ENCODE measurements at places on chromosomes 6 and 20.

DNA sequence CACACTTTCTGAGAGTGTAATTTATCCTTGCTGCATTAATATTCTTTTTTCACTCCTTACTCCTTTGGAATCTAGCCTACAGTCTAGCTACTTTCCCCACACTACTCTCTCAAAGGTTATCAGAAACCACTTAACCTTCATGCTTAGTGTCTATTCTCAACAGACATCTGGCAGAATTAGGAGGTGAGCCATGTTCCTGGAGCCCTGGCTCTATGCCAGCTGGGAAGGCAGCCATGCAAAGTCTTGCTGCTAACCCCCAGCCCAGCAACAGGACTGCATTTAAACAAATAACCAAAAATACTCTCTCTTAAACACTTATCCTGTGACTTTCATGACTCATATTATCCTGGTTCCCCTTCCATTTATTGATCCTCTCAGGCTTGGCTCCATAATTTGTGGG lies 260.2 kb downstream of the BCKDHB start:
- DNase-seq: no peak

- no peak for DNase-seq
Observed at GRCh38 chr6:44662461-44663121, 275.1 kb downstream of the CDC5L start.

DNA sequence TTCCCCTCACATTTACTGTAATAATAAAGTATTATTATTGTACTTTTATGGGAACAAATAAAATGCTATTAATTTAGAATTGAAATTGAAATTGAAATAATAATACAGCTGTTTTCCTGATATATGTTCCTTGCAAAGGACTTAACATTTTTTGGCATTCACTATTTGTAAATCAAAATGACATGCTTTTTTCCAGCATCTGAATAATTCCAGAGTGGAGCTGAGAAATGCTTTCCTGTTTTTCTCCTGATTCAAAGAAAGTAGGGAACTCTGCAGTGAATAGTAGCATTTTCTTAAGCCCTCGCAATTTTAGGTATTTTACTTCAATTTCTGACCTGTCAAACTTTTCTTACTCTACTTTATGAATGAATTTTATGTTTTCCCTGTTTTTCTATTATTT lies 72.1 kb downstream of the PHACTR2 start:
- DNase-seq: no peak

GRCh38 chr6:137024237-137024990 lies 20.4 kb downstream of the IL20RA start:
- no peak for DNase-seq

DNA sequence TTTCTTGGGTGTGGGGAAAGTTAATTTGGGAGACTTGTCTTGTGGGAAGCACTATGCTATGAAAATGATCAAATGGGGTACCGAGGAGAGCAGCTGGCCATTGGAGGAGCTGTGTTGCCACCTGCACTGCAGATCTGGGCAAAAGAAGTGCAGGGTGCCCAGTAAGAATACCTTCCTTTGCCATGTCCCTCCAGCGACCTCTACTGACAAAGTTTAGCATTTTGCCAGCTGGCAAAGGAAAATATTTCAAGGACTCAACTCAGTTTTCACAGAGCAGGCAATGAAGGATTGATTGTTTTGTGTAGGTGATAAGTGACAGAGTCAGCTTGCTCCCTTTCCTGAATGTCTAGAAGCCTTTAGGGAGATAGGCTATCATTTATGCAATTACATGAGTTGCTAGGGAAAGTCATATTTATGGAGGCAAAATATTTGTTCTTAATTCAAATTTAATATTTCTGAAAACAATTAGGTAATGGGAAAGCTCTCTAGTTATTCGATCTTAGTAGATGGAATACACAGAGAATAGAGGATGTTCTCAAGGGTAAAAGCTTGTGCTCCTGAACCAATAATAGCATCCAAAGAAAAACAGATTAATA lies 118.4 kb downstream of the FARS2 start:
- peak; percentile 77 for DNase-seq

- no peak for DNase-seq
Observed at GRCh38 chr6:7196019-7196402, 88.2 kb downstream of the RREB1 start.

- no peak for DNase-seq
Observed at GRCh38 chr6:29516108-29516507, 28.4 kb upstream of the MAS1L start.

GRCh38 chr20:19780261-19780660 lies 22.2 kb downstream of the RIN2 start:
- DNase-seq: no peak

DNA sequence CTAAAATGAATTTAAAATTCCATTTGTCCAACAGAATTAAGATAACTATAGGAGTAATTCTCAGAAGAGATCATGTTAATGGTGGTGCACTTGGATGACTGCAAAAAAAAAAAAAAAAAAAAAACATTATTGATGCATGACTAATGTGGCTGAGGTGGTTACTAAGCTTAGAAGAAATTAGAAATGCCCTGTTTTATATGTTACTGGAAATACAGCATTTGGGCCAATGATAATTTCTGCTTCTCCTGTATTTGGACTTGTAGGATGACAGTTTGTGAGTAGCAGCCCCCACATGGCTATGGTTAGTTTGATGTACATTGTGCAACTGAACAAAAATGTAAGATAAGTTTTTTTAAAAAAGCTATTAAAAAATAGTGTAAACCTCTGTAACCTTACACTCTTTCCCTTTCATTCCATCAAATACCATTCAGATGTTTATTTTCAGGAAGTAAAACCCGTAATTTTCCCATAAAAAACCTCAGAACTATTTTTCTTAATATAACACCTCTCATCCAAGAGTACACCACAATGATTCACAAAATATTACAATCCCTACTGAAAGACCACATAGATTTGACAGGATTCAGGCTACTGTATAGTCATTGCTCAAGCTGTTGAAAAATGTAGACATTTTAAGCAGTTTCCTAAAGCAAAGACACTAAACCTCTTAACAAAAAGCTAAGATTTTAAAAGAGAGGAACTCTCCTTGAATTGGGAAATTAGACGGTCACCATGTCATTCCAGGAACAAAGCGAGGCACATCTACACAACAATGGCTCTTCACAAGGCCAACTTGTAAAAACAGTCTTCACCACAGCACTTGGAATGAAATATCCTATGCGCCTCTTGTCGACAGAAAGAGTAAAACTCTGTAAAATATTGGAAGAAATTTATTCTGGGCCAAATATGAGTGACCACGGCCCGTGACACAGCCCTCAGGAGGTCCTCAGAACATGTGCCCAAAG lies 83.0 kb downstream of the WDR27 start:
- DNase-seq: no peak

DNA sequence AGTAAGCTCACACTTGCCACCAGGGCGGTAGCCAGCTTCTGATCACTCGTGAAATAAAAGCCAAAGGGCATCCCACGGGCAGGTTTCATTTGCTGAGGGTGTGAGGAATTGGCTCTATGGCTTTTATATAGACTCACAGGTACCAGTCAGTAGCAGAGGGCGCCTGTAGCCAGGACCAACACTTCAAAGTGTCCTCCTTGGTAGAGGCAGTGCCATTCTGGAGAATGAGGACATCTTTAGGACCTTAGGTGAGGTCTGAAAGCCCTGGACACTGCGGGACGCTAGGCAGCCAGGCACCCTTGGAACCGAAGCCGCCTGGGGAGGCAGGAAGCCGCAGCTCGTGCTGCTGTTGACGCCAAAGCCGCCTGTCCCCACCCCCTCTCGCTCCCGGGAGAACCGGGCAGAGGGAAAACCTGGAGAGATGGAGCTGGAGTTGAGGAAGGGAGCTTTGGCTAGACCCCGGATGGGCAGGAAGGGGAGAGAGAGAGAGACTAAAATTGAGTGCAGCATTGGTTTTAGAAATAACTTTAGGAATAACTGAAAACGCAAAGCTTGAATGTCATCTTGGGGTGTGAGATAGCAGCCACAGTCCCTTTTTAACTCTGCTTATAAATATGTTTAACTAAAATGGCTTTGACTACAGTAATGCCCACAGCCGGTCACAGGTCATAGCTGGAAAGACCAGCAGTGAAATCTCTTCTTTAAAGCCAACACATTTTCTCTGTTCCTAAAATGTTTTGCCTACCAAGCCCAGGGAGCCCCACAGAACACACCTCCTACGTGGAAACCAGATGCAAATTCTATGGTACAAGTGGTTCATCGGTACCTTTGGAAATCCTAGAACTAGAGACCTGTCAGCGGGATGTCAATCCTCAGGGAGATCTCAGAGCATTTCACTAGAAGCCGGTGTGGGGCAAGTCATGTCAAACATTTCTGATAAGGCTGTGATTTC lies 128.5 kb upstream of the CDYL start:
- peak; percentile 13 for DNase-seq

DNA sequence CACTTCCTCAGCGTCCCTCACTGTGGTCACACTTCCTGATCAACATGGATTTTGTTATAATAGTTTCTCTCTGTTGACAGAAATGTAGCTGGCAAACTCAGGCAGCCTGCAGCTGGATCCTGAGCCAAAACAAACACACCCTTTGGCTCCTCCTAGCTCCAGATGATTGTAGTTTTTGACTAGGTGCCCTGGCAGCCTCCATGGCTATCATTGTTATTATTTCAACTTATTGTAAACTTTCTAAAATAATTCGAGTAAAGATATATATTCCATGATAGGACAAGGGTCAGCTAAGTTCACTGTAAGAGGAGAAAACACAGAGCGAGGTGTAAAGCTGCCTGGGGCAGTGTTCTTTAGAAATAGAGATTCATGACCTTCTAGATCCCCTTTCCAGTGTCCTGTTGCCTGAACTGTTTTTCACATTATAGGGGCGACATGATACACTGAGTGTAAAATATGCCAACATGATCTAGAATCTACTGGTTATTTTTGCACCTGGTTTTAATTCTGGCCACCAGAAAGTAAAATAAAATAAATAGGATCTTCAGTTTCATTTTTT lies 98.2 kb upstream of the HDGFL1 start:
- no peak for DNase-seq

DNA sequence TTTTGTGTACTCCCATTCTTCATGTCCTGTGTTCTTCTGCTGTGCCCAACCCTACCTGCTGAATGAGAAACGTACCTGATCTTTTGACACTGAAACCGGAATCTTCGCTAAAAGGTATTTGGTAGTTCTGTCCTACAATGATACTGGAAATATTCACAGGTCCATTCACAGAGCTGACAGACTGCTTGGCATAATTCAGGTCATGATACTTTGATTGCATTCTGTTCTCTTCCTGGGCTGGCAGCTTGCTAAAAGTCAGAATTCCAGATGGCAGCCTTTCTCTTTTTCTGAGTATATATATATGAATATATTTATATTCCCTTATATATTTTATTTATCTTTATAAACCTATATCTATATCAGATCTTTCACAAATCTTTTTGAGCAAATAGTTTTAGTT lies 375.1 kb downstream of the PHF3 start:
- no peak for DNase-seq

GRCh38 chr6:29558439-29559079 lies 973 bp downstream of the UBD start:
- DNase-seq: no peak

GRCh38 chr20:54151075-54151439 lies 22.7 kb downstream of the CYP24A1 start:
- DNase-seq: no peak

DNA sequence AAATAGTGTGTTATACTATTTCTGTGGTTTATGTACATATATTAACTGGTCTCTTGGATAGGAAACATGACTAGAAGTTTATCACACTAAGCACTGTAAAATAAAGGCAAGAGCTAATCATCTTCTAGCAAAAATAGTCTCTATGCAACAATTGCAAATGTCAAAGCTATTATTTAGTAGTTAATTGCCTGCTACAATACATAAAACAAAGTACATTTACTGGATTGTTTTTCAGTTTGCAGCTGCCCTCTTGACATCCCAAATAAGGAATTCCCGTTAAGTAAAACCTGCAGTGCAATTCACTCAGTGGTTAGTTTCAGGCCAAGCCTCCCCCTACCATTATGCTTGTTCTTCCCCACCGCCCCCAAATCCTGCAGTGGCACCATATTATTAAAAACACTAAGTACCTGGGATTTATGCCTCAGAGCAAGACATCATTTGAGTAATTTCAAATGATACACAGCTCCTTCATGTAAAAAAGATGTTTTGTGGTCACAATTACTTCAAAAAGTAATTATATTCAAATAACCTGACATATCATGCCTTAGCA lies 1.6 kb upstream of the ATP5F1E start:
- no peak for DNase-seq

- DNase-seq: no peak
Observed at GRCh38 chr6:40169878-40170277, 235.6 kb upstream of the MOCS1 start.

- DNase-seq: no peak
Observed at GRCh38 chr6:16126056-16126455, 2.8 kb upstream of the MYLIP start.

DNA sequence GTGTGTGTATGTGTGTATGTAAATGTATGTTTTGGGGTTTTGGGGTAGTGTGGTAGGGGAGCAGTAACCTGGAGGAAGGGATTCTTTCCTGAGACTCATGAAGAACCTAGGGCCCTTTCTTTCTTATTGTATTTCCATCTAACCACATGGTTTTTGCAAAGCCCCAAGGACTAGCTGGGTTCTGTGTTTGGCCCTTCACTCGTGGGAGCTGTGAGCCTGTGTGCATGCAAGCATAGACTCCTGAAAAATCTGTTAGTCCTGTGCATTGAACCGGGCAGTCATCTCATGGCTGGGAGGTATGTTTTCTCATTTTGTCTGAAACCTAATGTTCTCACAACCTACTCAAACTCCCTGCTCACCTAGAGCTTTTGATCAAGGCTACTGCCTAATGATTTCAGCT lies 219.1 kb downstream of the PHACTR1 start:
- DNase-seq: no peak

DNA sequence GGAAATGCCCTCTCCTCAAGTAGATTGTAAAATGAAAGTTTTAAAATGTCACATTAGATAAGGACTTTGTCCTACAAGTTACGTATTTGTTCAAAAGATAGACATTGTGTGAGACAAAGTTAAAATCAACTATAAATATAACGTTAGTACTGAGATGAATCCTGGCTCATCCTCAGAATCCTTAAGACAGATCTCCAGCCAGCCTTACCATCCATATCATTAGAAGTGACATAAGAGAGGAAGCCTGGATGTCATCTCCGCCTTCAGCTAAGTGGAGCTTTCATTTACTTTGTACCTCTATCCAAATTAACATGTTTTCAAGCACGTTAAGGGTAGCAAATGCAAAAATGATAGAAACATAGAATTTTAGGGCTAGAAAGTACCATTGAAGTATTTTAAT lies 59.1 kb downstream of the SCAF8 start:
- no peak for DNase-seq

- DNase-seq: no peak
Observed at GRCh38 chr20:6618051-6618450, 149.4 kb upstream of the BMP2 start.

DNA sequence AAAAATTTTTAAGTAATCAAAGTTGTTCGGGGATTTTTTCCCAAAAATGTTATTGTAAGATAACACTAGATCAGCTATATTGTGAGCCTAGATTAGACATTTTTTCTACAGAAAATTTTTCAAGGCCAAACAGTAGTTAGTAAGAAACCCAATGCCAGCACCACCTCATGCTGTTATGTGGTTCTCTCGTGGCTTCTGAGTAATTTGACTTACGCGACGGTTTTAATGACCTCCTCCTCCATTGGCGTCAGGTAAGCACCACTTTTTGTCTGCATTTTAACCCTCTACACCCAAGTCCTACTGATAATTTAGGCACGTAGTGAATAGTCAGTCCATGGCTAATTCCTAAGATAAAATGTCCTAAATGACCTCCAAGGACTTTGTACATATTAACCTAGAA lies 9.7 kb downstream of the RPS6KA2 start:
- DNase-seq: no peak
